ENCODE measurements at places on chromosomes 3 and 15. TPM values are rescaled to one million over a fixed set of nuclear protein-coding genes. Genes with fewer than 3 reads are reported as not detected.

DNA sequence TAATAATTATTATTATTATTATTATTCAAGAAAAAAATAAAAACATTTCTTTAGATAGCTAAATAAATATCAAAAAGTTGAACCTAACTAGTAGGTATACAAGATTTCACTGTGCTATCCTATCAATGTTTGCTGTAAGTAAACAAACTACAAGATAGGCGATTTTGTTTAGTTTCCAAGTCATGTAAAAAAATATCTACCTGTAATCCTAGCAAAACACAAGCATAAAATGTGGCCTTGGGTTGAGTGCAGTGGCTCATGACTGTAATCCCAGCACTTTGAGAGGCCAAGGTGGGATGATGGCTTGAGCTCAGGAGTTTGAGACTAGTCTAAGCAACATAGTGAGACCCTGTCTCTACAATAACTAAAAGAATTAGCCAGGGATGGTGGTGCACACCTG, 71.6 kb upstream of the CSPG5 start:
- DNase-seq, result no peak
- no peak overlapping the region for H3K4me3 ChIP-seq
- no peaks in the 10 kb centered on the region for H3K27me3 ChIP-seq
- H3K36me3 ChIP-seq, result peaks cover 8% of the 10 kb centered on the region

- peaks cover 37% of the 10 kb centered on the region for H3K4me1 ChIP-seq
- peak; percentile 66 for DNase-seq
- H3K36me3 ChIP-seq, result peaks cover 6% of the 10 kb centered on the region
- peak overlapping the region; percentile 88 for H3K27ac ChIP-seq
- peak overlapping the region; percentile 81 for H3K4me3 ChIP-seq
Observed at GRCh38 chr3:160400702-160401150, 1.3 kb downstream of the SMC4 start.

DNA sequence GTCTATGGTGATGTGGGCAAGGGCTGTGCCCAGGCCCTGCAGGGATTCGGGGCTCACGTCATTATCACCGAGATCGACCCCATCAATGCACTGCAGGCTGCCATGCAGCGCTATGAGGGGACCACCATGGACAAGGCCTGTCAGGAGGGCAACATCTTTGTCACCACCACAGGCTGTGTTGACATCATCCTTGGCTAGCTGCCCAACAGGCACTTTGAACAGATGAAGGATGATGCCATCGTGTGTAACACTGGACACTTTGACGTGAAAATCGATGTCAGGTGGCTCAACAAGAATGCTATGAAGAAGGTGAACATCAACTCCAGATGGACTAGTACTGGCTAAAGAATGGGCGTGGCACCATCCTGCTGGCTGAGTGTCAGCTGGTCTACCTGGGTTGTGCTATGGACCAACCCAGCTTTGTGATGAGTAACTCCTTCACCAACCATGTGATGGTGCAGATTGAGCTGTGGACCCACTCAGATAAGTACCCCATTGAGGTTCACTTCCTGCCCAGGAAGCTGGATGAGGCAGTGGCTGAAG, 6.1 kb upstream of the USP8 start:
- H3K27ac ChIP-seq, result no peak overlapping the region
- H3K36me3 ChIP-seq, result no peaks in the 10 kb centered on the region
- no peak for DNase-seq
- no peaks in the 10 kb centered on the region for H3K4me1 ChIP-seq
- no peaks in the 10 kb centered on the region for H3K27me3 ChIP-seq

DNA sequence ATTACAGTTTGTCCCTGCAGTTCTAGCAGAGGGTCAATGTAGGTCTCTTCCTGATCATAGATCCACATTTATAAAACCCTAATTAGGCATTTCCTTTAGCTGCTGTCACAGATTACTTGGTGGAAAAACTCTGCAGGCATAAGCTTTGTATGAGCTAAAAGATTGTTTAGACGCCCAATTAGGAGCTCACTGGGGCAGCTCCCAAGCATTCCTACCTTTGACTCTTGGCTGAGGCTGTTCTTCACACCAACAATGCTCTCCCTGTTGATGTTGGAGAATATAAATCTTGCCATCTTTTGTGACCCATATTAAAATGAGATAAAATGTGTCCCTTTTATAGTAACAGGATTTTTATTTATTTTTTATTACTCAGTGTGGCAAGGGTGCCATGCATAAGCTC, 148.3 kb upstream of the TRIM42 start:
- no peak overlapping the region for H3K27ac ChIP-seq
- H3K27me3 ChIP-seq, result no peaks in the 10 kb centered on the region
- no peaks in the 10 kb centered on the region for H3K36me3 ChIP-seq
- no peak overlapping the region for H3K4me3 ChIP-seq
- no peaks in the 10 kb centered on the region for H3K4me1 ChIP-seq

- H3K27ac ChIP-seq, result no peak overlapping the region
- H3K36me3 ChIP-seq, result no peaks in the 10 kb centered on the region
- no peaks in the 10 kb centered on the region for H3K27me3 ChIP-seq
- H3K4me1 ChIP-seq, result peaks cover 13% of the 10 kb centered on the region
- DNase-seq, result no peak
- no peak overlapping the region for H3K4me3 ChIP-seq
Observed at GRCh38 chr3:24242012-24242698, 252.5 kb downstream of the THRB start.

GRCh38 chr3:26683902-26684301, 61.3 kb downstream of the LRRC3B start:
- H3K36me3 ChIP-seq, result no peaks in the 10 kb centered on the region
- no peaks in the 10 kb centered on the region for H3K4me1 ChIP-seq
- H3K4me3 ChIP-seq, result no peak overlapping the region
- no peak for DNase-seq

- H3K36me3 ChIP-seq, result no peaks in the 10 kb centered on the region
- no peak overlapping the region for H3K4me3 ChIP-seq
- DNase-seq, result no peak
- no peak overlapping the region for H3K27ac ChIP-seq
- no peaks in the 10 kb centered on the region for H3K27me3 ChIP-seq
Observed at GRCh38 chr3:191922570-191922969, 461.6 kb downstream of the PYDC2 start.

DNA sequence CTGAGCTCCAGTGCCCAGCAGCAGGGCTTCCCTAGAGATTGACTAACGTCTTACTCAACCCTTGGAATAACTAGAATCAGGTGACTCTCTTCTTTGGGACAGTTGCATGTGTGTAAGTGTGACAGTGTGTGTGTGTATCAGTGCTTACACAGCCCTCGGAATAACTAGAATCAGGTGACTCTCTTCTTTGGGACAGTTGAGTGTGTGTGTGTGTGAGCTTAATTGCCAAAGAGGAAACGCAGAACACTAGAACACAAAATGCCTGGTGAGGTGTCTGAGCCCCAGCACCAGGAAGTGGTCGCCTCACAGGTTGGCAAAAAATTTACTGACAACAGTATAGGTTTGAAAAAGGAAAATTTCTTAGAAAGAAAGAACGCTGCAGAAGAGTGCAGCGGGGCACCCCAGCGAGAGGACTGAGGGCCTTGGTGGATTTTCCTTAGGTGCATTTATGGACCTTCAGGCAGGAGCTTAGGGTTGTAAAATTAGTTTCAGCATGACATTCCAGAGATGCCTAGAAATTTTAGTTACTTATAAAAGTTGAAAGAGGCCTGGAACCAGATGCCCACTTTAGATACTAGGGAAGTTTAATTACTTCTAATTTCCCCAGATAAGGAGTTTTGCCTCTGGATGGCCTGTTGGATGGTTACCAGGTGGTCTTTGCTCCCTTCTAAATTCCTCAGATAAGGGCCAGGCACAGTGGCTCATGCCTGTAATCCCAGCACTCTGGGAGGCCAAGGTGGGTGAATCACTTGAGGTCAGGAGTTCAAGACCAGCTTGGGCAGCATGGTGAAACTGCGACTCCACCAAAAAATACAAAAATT, 3.7 kb upstream of the WDR82 start:
- DNase-seq, result no peak
- H3K4me1 ChIP-seq, result peaks cover 26% of the 10 kb centered on the region
- peak overlapping the region; percentile 27 for H3K27ac ChIP-seq
- no peaks in the 10 kb centered on the region for H3K27me3 ChIP-seq

DNA sequence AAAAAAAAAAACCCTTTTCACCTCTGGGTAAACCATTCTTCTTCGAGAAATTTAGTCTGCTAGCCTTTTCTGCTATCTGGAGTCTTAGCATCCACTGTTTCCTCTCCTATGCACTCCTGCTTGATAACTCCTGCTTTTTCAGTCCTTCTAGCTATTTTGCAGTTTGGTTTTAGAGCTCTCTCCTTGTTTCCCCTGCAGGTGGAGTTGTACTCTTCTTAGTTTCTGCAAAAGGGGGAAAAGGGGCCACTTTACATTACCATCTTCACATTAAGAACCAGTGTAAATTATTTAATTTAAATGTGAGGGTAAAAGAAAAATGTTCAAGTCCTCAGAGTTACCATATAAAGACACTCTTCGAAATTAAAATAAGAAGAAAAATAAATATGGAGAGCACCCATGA, 23.6 kb upstream of the MYLK start:
- H3K27me3 ChIP-seq, result no peaks in the 10 kb centered on the region
- DNase-seq, result no peak
- H3K4me3 ChIP-seq, result no peak overlapping the region
- no peaks in the 10 kb centered on the region for H3K4me1 ChIP-seq
- H3K27ac ChIP-seq, result no peak overlapping the region
- no peaks in the 10 kb centered on the region for H3K36me3 ChIP-seq

DNA sequence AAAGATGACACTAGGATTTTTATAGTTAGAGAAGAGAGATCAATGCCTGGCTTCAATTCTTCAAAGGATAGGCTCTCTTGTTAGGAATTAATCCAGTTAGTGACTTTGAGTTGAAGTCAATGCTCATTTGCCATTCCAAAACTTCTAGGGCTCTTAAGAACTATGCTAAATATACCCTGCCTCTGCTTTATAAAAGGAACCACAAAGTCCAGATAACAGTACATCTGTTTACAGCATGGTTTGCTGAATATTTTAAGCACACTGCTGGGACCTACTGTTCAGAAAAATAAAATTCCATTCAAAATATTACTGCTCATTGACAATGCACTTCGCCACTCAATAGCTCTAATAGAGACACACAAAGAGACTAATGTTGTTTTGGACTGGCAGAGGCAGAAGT, 786.6 kb upstream of the DPPA4 start:
- H3K4me3 ChIP-seq, result no peak overlapping the region
- H3K4me1 ChIP-seq, result no peaks in the 10 kb centered on the region

GRCh38 chr15:42144841-42145375, 11.5 kb downstream of the PLA2G4F start:
- DNase-seq, result no peak
- H3K4me1 ChIP-seq, result no peaks in the 10 kb centered on the region
- H3K27ac ChIP-seq, result no peak overlapping the region
- H3K36me3 ChIP-seq, result no peaks in the 10 kb centered on the region

DNA sequence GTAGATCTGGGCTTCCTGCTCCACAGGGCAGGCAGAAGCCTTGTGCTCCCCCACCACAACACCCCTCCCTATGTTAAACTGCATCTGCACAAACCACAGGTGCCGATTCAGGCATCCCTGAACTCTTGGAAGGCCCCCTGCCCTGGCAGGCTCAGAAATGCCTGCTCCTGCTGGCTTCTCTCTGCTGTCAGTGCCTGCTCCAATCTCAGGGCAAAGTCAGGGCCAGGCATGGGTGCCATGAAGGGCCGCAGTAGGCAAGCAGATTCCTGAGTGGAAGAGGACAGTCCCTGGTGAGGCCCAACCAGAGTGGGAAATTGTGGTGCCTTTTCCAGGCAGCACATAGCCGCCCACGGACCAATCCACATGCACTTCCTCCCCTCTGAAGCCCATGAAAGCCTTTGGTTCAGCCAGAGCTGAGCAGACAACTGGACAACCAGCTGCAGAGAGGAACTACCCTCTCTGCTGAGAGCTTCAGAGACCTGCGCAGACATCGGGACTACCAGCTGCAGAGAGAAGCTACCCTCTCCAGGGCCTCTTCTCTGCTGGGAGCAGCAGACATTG, 13.6 kb downstream of the PRR20G start:
- no peaks in the 10 kb centered on the region for H3K27me3 ChIP-seq
- no peaks in the 10 kb centered on the region for H3K36me3 ChIP-seq
- H3K27ac ChIP-seq, result no peak overlapping the region
- DNase-seq, result no peak
- H3K4me3 ChIP-seq, result no peak overlapping the region

The ZNF662 gene
- total RNA-seq, result 7.3 TPM

The TF gene
- total RNA-seq, result 2.8 TPM

The GOLGA8Q gene
- total RNA-seq, result not detected

The GOLGA8N gene
- 14.3 TPM for total RNA-seq

The CLEC3B gene
- total RNA-seq, result 217 TPM

Data from lower lobe of right lung (tissue), 2 donors.